ELR (cell line): ENCODE measurements at places on chromosomes 4 and X.
A peak's percentile ranks its signal among the peaks of the same experiment; 100 is the strongest.

GRCh38 chr4:1002631-1003251 lies 8.7 kb upstream of the FGFRL1 start:
- no peak for DNase-seq

GRCh38 chr4:118741301-118741855 lies 56.2 kb downstream of the METTL14 start:
- no peak for DNase-seq

DNA sequence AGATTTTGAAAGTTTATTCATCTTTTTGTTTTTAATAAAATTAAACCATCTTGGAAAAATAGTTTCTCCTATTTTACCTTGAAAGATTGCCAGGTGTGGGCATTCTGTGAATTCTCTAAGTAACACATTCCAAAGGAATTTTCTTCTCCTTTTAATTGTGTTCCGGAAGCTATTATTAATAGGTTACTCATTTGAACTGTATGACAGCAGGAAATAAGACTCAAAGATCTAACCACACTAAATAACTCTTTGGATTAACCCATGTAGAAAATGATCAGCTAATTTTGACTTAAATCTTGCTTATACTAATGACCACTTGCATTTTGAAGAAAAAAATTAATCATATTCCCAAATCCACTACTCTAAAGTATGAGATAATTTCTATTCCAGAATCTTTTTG lies 17.6 kb upstream of the CCNI start:
- peak; percentile 72 for DNase-seq

- DNase-seq = peak; percentile 85
These were observed 12.7 kb downstream of the GAB3 start for GRCh38 chrX:154738011-154738738.

GRCh38 chrX:116862340-116862739 lies 399.6 kb upstream of the CT83 start:
- DNase-seq = no peak

- DNase-seq = peak; percentile 21
These were observed 104.1 kb downstream of the PHOX2B start for GRCh38 chr4:41644288-41644914.

- DNase-seq = peak; percentile 40
These were observed 36.4 kb downstream of the TMEM131L start for GRCh38 chr4:153502584-153502983.

- no peak for DNase-seq
These were observed 218.7 kb downstream of the SPATA18 start for GRCh38 chr4:52269761-52270160.

DNA sequence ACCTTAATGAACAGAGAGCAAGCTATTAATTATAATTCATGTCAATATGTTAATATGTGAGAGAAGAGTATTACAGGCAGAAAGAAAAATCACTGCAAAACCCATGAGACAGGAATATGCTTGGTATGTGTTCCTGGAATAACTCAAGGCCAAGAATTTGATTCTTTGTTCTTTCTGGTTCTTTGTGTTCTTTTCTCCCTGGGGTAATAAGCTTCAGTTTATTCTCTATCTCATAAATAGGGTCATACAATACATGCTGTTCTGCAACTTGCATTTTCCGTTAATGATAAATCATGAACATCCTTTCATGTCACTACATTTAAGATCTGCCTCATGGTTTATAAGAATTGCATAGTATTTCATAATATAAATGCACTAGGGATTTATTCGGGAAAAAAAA lies 16.8 kb upstream of the THOC2 start:
- DNase-seq = no peak

DNA sequence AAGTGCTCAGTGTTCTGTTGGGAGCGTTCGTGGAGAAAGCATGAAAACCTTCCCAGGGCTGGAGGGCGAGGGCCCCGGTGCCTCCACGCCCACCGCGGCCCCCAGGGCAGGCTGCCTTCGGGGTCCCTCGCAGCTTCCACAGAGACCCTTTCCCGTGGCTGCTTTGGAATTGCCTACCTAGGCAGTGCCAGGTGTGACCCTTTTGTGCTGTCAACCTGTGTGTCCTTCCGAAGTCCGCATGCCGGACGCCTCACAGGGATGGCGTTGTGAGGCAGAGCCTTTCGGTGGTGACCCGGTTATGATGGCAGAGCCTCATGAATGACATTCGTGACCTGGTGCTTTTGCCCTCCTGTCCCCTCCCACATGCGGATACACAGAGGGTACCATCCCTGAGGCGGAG lies 17.4 kb downstream of the TMEM175 start:
- DNase-seq = no peak

DNA sequence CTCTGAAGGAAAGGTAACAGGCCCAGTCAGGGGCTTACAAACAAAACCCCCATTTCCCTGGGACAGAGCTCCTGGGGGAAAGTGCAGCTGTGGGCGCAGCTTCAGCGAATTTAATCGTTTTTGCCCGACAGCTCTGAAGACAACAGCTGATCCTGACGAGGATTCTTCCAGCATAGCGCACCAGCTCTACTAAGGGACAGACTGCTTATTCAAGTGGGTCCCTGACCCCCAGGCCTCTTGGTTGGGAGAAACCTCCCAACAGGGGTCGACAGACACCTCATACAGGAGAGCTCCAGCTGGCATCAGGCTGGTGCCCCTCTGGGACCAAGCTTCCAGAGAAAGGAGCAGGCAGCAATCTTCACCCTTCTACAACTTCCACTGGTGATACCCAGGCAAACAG lies 486.7 kb downstream of the PRR32 start:
- no peak for DNase-seq
